PC-3 (cell line): ENCODE measurements at places on chromosomes 1 and 21.

DNA sequence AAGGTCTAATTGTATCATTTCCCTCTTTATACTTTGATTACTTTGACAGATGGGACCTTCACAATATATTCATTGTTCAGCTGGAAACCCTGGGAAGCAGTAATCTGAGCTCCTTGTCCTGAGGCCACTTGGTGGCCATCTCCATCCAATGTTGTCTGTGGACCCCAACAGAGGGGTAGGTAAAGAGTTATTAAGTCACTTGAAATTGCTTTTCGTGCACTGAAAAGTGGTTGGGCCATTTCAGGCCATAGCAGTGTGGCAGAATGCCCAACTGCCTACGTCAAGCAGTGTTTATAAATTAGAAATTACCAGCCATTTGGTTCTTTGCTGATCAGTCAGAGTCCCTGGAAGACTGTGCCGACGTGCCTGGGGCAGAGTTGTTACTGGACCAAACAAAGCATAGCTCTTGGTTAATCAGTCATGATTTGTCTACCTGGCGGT is 308.3 kb upstream of the USP25 start:
- no peak for DNase-seq

DNA sequence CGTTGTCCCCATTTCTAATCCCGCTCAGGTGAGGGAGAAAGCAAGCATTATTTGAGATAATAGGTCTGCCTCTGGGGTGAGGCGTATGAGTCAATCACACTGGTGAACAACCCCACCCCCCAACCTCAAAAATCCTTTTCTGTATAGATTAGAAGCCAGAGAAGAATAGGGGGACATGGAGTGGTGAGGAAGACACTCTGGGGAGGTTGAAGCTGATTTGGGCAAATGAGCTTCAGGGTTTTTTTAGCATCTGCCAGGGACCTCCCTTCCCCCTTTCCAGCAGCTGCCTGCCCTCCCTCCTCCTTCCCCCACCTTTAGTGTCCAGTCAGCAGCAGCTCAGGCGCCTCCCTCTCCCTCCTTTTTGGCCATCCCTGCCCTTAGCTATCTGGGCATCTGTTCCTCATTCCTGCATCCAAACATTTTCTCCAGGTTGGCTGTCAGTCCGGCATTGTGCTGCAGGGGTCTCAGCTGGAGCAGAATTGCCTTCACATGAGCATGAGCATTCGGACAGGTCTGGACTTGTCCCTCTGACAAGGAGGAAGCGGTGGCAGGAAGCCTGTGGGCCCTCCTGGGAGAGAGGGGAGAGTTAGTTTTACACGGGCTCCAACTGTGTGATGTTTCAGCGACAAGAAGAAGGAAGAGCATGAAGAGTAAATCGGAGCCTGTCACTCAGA is 30.8 kb upstream of the PTGFRN start:
- peak; percentile 25 for DNase-seq

- DNase-seq: no peak
These were observed 19.1 kb upstream of the ZNF697 start for GRCh38 chr1:119667173-119667572.

GRCh38 chr21:45439161-45439872 is 34.4 kb downstream of the COL18A1 start:
- peak; percentile 90 for DNase-seq

- no peak for DNase-seq
These were observed 178.4 kb downstream of the GRIK3 start for GRCh38 chr1:36855699-36856494.

DNA sequence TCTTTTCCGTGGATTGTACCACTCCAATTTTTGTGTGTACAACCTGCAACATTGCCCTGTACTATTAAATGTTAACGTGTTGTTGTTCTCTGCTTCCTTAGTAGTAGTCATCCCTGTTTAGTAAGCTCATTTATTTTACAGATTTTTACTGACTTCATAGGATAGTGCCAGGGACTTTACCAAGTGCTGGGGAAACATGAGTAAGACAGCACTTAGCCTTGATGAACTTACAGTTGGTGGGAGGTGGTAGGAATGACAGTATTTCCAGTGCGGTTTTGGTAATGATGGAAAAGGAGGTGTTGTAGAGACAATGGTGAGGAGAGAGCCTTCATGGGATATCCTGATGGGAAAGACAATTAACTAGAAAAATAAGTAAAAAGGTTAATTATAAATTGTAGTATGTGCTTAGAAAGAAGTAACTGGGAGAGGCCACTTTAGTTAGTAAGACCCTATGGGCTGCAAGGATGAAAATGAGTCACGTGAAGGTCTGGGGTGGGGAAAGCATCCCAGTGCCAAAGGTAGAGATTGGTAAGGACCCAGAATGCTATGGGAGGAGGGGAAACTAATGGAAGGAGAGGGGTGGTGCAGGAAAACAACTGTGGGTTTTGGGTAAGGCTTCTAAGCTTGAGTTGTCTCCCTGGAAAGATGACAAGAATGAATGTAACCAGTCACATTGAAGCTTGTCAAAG is 1.7 kb downstream of the RLF start:
- peak; percentile 29 for DNase-seq

- no peak for DNase-seq
These were observed 219.6 kb downstream of the MRPL39 start for GRCh38 chr21:25387665-25388064.

- DNase-seq: peak; percentile 41
These were observed 119.8 kb upstream of the PTGFR start for GRCh38 chr1:78370779-78371482.

- peak; percentile 17 for DNase-seq
These were observed 34.6 kb upstream of the CTPS1 start for GRCh38 chr1:40944841-40945430.

DNA sequence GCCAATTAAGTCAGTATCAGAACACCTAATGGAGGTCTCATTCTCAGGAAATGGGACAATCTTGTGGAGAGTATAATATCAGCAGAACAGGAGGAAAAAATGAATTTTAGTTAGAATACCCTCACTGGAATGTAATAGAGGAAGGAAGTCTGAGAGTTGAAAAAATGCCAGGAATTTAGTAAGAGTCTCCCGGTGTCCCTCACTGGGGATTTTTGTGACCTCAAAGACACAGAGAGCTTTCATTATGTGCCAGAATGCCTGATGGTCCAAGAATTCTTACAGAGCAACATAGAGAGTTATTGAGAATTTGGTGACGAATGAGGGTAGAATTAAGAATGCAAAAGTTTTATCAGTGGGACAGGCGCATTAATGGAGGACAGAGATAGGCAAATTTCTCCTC is 443.5 kb upstream of the B3GALT2 start:
- DNase-seq: peak; percentile 4

GRCh38 chr1:210248341-210248740 is 15.7 kb downstream of the SERTAD4 start:
- DNase-seq: peak; percentile 23

- DNase-seq: no peak
These were observed 155.7 kb downstream of the ADSS2 start for GRCh38 chr1:244296003-244296402.

- no peak for DNase-seq
These were observed 9.2 kb upstream of the PLA2G4A start for GRCh38 chr1:186819563-186819962.

GRCh38 chr1:213987422-213987926 is 299 bp upstream of the PROX1 start:
- peak; percentile 30 for DNase-seq

DNA sequence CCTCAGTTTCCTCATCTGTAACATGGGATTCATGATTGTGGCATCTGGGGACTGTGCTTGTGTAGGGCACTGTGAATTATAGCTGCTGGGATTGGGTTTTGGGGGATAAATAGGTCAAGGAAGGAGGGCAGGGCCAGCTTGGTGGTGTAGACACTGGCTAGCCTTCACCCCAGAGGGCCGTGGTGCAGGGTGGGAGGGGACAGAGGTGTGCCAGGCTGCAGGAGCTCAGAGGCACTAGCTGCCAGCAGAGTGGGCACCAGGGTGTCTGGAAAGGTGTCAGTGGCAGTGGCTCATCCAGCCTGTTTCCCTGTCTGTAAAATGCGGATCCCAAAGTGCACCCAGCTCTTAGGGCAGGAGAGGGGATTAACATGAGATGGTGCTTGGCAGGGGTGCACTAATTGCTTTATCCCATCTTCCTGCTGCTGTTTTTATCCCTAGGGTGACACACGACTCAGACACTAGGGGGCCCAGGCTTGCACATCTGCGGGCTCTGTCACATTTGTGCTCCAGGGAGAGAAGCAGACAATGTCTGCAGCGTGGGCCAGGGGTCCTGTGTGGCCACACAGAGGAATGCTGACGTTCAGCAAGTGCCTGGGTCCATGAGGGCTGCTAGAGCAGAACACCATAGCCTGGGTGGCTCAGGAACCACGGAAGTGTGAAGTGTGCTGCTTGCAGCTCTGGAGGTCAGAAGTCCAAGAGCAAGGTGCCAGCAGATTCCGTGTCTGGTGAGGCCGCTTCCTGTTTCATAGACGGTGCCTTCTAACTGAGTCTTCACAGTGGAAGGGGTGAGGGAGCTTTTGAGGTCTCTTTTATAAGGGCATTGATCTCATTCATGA is 19.3 kb downstream of the OBSCN start:
- peak; percentile 19 for DNase-seq

DNA sequence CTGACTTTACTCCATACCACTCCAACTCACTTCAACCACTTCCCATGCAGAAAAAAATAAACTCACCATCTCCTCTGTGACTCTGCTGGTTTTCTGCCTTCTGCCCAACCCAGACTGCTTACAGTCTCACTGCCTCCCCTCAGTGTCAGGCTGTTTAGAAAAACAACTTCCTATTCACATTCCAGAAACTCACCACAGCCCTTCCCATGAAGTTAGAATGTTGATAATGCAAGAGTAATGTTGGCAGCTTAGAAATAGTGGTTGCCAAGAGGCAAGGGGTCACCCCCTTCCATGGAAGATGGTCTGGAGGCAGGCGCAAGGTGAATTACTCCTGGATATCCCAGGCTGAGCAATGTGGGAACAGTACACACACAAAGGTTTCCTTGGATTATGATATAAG is at the start of gene SELP:
Gene SELP (minus strand): TSS at position 119 of the 400 bp plus-strand sequence. CDS start 50 bp downstream, at position 69.
- no peak for DNase-seq

- no peak for DNase-seq
These were observed 5.8 kb downstream of the S100A8 start for GRCh38 chr1:153384958-153385580.

DNA sequence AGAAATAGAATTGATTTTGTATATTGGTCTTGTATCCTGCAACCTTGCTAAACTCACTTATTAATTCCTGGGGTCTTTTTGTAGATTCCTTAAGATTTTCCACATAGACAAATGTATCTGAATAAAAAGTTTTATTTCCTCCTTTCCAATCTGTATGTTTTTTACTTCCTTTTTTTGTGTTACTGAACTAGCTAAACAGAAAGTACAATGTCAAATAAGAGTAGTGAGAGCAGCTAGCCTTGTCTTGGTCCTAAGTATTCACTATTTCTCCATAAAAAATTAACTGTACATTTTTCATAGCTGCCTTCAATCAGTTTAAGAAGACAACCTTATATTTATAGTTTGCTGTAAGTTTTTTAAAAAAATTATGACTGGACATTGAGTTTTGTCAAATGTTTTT is 74.9 kb downstream of the FASLG start:
- DNase-seq: no peak

- DNase-seq: peak; percentile 51
These were observed 30.7 kb upstream of the KIAA1614 start for GRCh38 chr1:180881806-180882509.

DNA sequence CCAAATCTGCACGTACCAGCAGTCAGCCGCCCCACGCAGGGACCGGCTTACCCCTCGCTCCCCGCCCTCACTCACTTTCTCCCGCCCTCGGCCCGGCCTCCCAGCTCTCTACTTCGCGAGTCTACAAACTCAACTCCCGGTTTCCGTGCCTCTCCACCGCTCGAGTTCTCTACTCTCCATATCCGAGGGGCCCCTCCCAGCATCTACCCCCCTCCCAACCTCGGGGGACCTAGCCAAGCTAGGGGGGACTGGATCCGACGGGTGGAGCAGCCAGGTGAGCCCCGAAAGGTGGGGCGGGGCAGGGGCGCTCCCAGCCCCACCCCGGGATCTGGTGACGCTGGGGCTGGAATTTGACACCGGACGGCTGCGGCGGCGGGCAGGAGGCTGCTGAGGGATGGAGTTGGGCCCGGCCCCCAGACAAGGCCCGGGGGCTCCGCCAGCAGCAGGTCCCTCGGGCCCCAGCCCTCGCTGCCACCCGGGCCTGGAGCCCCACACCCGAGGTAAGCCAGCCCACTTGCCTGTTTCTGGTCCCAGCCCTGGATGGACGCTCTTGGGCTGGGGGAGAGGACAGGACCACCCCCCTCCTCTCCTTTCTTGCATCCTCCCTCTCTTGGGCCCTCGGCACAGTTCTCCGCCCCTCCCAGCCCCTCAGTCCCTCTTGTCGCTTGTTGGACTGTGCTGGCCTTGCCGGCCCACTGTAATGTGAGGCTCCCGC is at the start of gene ARTN:
Gene ARTN (plus strand): TSS at position 416 of the 715 bp plus-strand sequence. CDS start 1,856 bp downstream, outside the sequence.
- peak; percentile 73 for DNase-seq

DNA sequence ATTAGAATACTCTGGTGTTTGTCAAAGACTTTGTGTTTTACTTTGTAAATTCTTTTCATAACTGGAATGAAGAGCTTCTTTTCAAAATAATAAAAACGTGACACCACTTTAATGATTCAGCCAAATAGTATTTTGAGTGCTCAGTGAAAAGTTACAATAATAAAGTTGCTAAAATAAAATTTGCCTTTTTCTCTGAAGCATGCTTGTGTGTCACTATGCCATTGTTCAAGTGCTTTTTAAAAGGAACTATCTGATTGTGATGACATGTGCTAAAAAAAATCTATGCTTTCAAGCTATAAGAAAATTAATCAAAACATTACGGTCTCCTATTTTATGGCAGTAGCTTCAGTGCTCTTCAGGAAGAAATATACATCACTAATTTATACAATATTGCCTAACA is 1290.5 kb upstream of the B3GALT2 start:
- no peak for DNase-seq

- DNase-seq: no peak
These were observed 3.3 kb upstream of the IRF2BP2 start for GRCh38 chr1:234613128-234613875.

GRCh38 chr1:218344814-218345672 is at the start of gene TGFB2:
Gene TGFB2 (plus strand): TSS chr1:218345336. CDS start chr1:218346702, 1,366 bp downstream.
- DNase-seq: peak; percentile 98

DNA sequence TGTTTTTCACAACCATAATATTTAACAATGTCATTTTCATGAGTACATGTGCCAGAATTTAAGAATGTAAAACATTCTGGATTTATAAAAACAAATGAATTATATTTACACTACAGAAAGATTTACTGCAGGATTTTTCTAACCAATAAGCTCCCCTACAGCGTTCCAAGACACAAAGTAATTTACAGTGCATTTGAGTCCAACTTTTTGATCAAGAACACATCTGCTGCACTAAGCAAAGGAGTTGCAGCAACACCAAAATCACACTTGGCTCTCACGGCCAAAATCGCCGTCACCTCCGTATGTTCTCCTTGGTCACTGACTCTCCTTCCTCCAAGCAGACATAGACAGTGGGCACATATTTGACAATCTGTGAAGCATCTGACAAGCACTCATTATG is 7.7 kb downstream of the VPS26C start:
- no peak for DNase-seq

GRCh38 chr1:84541679-84542078 is 32.6 kb downstream of the CTBS start:
- peak; percentile 14 for DNase-seq

DNA sequence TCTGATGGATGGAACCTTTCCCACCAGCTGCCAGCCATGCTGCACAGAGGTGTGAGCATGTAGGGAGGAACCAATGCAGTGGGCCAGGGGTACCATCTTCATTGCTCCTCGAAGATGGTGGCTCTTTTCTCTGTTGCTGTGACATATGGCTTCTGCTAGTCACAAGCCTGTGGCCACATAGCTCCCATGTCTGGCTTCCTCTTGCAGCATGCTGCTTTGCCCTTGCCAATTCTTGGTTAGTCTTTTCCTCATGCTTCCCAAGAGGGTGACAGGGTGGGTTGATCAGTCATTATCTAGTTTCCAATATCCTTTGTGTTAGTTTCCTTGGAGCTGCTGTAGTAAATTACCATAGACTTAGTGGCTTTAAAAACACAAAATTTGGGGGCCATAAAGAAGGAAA is 123.4 kb downstream of the ETS2 start:
- no peak for DNase-seq
